CD4-positive, alpha-beta T cell treated with Interleukin-6 at 100 ng/mL for 8 hours (primary cell): ENCODE measurements at places on chromosomes 12 and 14.

- DNase-seq: no peak
Observed at GRCh38 chr12:62519043-62519442, 52.4 kb downstream of the MON2 start.

- DNase-seq: no peak
Observed at GRCh38 chr12:98838231-98838647, 193.1 kb downstream of the APAF1 start.

DNA sequence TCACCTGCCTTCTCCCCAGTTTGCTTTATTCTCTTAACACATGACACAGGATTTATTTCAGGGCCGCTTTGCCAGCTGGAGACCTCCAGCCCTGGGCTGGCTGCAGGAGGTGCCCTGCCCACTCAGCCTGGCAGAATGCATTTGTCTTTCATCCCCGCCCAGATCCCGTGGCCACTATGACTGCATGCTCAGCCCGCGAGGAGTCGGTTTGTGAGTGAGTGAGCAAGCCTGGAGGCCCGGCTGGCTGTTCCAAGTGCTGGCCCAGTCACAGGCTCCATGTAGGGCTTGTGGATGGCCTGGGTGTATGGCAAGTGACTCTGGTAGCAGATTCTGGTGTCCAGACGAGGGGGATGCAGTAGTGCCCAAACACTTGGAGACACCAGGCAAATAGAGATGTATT lies 2.1 kb downstream of the TDP1 start:
- DNase-seq: no peak

DNA sequence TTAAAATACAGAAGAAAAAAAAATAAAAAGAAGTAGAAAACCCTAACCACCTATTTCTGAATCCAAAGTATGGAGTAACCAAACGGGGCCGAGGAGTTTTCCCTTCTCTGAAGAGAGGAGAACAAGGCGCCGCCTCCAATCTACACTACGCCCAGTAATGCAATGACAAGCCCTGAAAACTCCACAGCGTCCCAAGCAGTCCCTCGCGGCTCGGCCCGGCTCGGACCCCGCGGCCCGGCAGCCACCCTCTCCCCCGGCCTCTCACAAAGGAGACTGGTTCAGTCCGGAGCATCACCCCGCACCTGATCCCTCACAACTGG lies 371 bp downstream of the CHD8 start:
- DNase-seq: no peak

GRCh38 chr12:122743895-122744525 lies 8.6 kb upstream of the DENR start:
- no peak for DNase-seq

- no peak for DNase-seq
Observed at GRCh38 chr14:79325071-79325470, 886.2 kb downstream of the DIO2 start.

GRCh38 chr14:56119201-56119981 lies 1.2 kb downstream of the PELI2 start:
- DNase-seq: peak; percentile 11
